ENCODE measurements at places on chromosomes 11 and 22. TPM values are rescaled to one million over a fixed set of nuclear protein-coding genes. Genes with fewer than 3 reads are reported as not detected.

Gene C11orf65
- total RNA-seq: 0.31 TPM

Gene OR4C12
- total RNA-seq: not detected

Gene OR4A47
- not detected for total RNA-seq

Gene BTG4
- total RNA-seq: not detected

Gene PANX2
- 3.0 TPM for total RNA-seq

Gene SEPTIN5
- total RNA-seq: not detected

Gene MPZL3
- total RNA-seq: 10.8 TPM

Data from natural killer cell treated with Interleukin-12 subunit alpha and Interleukin-12 subunit beta and Interleukin-15 and Interleukin-18, amount 100 ng/mL, for 72 hours (primary cell).